ENCODE measurements at places on chromosomes 4 and X.

DNA sequence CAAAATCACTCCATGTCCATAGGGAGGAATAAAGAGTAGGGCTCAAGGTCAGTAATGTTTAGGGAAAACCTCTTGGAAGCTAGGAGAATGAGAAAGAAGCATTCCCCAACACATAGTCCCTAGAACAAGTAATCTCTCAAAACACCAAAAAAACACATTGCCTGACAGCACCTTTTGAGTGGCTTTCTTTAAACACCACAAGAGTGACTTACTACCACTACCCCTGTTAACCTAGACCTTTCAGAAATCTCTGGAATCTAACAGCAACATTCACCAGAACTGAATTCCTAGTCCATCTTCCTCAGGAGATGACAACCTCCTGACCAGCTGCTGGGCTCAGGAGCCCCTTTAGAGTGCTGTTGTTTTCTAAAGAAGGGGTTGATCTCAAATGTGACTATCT, 142.2 kb downstream of the SOWAHB start:
- no peak for DNase-seq

DNA sequence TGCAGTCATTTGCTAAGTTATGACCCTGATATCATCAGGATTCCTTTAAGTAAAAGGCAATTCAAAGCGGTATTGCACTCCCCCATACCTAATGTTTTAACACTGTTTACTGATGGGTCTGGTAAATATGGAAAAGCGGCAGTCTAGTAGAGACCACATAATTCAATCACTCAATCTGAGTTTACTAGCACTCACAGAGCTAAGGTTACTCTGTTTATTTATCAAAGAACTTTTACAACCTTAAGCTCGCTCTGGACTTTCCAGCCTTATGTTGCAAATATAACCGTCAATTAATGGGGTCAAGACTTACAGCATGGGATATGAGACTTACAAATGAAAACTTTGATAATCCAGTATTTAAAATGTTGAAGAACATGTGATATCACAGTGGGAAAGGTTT, 124.5 kb upstream of the ZCCHC13 start:
- DNase-seq = no peak

DNA sequence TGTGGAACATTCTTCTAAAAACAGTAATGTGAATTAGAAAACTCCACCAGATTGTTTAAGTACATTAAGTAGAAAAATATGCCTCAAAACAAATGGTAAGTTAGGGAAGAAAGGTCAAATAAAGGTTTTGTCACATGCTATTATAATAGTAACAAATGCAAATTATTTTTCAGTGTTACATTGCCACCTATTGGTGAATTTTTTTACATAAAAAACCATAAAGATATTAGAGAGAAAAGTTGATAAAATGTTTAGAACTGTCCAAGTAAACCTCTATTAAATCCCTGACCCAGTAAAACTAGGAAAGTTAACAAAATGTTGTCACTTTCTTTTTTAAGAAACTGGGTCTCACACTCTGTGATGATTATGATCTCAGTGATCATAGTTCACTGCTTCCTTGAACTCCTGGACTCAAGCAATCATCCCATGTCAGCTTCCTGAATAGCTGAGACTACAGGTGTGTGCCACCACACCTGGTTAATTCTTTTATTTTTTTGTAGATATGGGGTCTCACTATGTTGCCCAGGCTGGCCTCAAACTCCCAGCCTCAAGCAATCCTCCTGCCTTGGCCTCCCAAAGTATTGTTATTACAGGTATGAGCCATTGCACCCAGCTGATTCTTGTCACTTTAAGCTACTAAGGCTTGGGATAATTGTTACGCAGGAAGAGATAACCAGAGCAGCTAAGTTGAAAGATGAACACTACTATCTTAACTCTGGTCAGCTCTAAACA, 157.6 kb downstream of the ATRX start:
- DNase-seq = no peak

- DNase-seq = no peak
These were observed 136.0 kb downstream of the UGT8 start for GRCh38 chr4:114734594-114734993.

GRCh38 chr4:7192252-7193029, at the start of gene SORCS2:
TSS of gene SORCS2 (plus strand) at chr4:7192538.
- no peak for DNase-seq

- no peak for DNase-seq
These were observed 530.3 kb upstream of the PRKX start for GRCh38 chrX:4243759-4244158.

DNA sequence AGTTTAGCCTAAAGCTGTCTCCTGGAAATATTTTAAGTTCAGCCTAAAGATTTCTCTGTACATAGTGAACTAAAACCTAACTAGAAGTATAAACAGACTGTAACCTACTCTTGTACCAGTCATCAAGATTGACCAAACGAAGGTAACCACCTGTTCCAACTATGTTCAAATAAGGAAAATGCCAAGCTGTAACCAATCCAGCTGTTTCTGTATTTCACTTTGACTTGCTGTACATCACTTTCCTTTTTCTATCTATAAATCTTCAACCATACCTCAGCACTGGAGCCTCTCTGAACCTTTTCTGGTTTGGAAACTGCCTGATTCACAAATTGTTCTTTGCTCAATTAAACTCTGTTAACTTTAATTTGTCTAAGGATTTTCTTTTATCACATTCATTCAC, 3.1 kb upstream of the CYSLTR1 start:
- DNase-seq = no peak

DNA sequence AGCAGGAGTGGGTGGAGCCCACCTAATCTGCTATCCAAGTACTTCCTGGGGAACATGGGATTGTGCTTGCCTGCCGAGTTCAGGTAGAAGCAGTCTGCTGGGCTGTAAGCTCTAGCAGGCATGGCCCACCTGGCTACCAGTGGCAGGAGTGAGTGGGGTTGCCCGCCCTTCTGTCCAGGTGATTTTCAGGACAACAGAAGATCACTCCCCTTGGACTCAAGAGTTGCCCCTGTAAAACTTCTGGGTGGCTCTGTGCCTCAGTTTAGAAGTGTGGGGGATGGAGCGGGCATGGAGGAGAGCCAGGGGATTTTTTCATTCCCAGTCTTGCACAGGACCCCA, 43.5 kb downstream of the NDST3 start:
- no peak for DNase-seq

DNA sequence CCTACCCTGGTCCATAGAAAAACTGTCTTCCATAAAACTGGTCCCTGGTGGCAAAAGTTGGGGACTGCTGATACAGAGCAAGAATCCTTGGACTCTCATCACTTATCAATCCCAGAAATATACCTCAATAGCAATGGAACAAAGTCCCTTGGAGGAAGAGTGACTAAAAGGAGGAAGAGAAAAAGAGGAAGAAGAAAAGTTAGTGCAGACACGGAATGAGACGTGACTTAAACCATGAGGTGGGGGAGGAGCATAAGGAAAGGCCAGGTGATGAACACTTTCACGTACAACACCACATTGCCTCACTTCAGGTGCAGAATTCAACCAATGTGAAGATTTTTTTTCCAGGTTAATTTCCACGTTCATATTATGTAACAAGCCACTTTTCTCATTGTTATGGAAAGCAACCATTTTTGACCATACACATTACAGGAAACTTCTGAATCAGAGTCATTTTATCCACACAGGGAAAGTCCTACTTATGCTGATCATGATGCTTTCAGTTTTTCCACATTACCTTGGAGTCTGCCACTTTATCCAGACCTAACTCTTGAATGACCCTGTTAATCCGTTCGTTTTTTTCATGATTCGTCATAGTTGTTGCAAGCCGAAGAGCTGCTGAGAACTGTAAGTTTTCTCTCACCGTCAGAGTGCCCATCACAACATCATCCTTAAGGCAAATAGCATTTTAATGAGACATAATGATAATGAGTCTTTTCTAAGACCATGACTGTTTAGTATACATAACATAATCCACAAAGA, 27.7 kb downstream of the ABCG2 start:
- no peak for DNase-seq

DNA sequence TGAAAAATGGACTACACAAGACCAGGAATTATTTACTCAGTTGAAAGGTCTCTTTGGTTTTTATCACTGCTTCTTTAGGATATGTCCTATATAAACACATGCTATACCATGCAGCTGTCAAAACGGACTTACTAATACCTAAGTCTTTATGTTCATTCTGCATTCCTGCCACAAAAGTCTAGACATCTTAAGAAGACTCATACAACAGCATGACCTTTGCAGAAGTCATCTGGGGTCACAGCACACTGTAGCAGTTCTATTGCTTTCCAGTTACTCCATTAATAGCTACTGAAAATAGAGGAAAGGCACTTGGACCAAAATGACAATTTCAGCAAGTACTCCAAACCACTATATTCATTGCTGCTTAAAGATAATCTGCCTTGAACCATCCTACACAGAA, 53.2 kb downstream of the DDX60 start:
- DNase-seq = no peak

GRCh38 chr4:170030121-170030520, 3.9 kb upstream of the MFAP3L start:
- no peak for DNase-seq

DNA sequence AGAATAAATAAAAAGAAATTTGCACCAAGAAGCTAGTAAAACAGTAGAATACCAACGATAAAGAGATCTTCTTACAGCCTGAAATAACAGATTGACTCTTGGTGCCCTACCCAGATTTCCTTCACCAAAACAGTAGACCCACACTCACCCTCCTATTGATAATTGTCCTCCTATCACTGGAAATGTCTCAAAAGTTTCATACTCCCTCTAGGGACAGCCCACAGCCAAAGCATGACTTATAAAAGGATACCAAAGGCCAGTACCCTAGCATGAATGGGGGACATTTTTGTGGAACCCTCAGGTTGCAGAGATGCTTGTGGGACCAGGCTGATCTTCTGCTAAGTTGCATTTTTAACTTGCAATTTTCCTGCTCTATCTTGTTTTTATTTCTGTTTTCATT, 104.1 kb downstream of the INPP4B start:
- DNase-seq = no peak

GRCh38 chr4:59339631-59340030, 1860.5 kb upstream of the ADGRL3 start:
- no peak for DNase-seq

GRCh38 chr4:53905941-53906377, 158.4 kb downstream of the CHIC2 start:
- no peak for DNase-seq

DNA sequence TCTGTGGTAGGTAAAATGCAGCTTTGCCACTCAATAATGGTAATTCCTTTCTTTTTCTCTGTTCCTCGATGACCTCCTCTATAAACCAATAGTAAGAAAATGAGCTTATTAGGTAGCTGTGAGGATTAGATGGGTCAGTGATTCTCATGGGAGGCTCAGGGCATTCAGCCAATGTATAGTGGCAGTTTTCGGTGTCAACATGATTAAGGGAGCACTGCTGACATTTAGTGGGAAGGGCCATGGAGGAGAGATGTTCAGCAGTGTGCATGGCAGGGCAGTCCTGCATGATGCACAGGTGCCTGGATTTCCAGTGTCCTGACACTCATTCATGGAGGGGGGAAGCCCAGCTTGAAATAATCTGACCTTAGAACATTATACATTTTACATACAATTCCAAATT, 232.8 kb downstream of the PDGFC start:
- no peak for DNase-seq

GRCh38 chrX:11129534-11130105, 18.5 kb downstream of the HCCS start:
- peak; percentile 20 for DNase-seq

GRCh38 chr4:15018361-15018760, 16.1 kb downstream of the CPEB2 start:
- no peak for DNase-seq

GRCh38 chr4:81472281-81473182, 825 bp upstream of the RASGEF1B start:
- no peak for DNase-seq

GRCh38 chr4:55346851-55347255, 811 bp downstream of the SRD5A3 start:
- no peak for DNase-seq

DNA sequence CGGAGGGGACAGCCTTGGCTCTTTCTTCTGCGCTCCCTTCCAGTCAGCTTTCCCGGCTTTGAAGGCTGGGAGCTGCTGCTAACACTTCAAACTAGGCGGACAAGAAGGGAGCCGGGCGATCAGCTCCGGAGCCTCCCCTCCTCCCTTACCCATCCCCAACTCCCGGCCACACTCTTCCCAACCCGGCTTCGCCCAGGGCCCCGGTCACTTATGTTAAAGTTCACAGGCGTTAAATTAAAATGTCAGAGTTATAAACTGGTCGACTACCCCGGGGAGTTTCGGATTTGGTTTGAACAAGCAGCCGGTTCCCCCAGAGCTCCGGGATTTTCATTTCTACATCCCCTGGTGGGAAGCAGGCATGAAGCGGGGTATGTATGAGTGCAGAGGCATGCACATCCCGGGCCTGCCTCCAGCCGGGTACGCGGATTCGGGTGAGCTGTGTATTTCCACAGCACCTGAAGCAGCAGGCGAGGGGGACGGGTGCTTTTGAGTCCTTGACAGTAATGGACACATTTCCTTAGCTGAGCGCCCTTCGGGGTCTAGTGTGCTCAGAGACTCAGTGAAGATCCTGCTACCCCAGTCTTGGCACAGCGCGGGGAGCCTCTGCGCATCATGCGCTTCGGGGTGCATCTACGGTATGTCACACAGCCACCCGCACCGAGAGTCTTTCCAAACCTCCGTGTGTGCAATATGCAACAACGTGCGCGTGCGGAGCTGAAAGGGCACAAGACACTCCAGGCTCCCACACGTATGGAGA, 880 bp downstream of the UNC5C start:
- DNase-seq = no peak

- no peak for DNase-seq
These were observed 342 bp downstream of the EOLA2 start for GRCh38 chrX:149937871-149938426.

GRCh38 chr4:138897811-138898226, 117.8 kb upstream of the NOCT start:
- no peak for DNase-seq

- no peak for DNase-seq
These were observed 614.1 kb downstream of the PCDH7 start for GRCh38 chr4:31334086-31334910.

DNA sequence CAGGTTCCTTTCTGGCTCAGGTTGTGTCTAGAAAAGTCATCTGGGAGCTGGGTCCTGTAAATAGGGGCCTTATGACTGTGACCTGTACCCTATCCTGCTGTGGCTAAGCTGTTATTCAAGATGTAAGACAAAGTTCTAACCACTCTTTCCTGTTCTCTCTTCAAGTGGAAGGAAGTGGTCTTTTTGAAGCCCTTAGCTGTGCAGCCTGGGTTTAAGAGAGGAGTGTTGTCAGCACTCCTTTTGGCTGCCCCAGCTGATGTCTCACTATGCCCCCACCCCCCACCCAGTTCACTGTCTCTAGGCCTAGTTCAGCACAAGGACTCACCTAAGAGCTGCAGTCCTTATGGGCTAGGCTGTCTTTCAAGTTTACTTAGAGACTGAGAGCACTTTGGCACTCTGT, 1069.5 kb downstream of the FAM133A start:
- no peak for DNase-seq

GRCh38 chr4:189035654-189036053, 896.4 kb downstream of the TRIML1 start:
- DNase-seq = no peak

All from SK-N-MC (cell line).